Activated CD4-positive, alpha-beta T cell treated with anti-CD3 and anti-CD28 coated beads, Interleukin-2, amount 50 U/mL, for 24 hours (primary cell): ENCODE measurements at places on chromosomes 2 and 18.

DNA sequence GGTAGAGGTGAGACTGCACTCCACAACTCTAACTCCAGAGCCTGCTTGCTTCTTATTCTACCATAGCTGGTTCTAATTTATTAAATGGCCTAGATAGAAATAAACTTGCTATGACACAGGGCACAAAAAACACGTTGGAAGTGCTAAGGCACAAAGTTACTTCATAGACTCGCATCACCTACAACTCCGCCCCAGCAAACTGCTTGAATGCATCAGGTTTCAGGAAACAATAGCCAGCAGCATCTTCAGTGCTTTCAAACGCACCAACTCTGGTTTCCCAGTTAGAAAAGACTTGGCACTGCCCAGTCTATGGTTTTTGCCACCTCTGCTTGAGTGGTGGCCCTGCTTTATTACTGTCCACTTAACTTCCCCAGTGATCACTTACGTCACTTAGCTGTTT, 142.6 kb downstream of the RIF1 start:
- no peak for DNase-seq

DNA sequence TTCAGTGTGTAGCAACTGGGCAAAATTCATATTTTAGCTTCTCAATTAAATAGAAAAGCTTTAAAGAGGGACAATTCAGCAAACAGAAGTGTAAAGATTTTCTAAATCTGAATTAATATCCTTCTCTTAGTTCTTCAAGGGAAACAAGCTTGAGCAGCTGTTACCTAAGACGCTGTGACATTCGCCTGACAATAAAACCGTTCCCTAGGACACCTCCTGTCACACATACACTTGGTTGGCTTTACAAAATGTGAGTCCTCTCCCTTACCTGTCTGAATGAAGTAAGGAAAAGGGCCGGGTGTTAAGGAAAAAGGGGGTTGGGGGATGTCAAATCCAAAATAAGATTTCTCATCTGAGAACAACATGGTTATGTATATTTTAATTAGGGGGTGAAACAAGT, 2.1 kb downstream of the SERTAD2 start:
- no peak for DNase-seq

- DNase-seq, result no peak
Measured at GRCh38 chr2:153145470-153145978, 333.0 kb downstream of the RPRM start.

DNA sequence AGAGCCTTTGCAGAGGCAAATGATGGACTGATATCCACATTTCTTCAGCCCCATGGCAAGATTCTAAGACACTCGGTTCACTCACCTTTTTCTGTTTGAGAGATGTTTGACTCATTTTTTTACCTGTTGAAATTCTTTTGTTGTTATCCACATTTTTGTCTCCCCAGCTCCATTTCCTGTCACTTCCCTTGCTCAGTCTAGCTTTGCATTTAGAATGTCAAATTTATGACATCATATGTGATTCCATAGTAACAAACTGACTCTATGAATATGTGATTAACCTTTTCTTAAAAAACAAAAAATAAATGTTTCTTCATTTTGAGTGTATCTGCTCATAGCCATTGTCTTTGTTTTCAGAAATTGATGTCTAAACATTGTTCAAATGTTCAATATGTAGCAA, at the start of gene NT5C1B:
TSS of gene NT5C1B (minus strand) at position 216 of the 400 bp plus-strand sequence. CDS start at position 115, 101 bp downstream.
- DNase-seq, result no peak

DNA sequence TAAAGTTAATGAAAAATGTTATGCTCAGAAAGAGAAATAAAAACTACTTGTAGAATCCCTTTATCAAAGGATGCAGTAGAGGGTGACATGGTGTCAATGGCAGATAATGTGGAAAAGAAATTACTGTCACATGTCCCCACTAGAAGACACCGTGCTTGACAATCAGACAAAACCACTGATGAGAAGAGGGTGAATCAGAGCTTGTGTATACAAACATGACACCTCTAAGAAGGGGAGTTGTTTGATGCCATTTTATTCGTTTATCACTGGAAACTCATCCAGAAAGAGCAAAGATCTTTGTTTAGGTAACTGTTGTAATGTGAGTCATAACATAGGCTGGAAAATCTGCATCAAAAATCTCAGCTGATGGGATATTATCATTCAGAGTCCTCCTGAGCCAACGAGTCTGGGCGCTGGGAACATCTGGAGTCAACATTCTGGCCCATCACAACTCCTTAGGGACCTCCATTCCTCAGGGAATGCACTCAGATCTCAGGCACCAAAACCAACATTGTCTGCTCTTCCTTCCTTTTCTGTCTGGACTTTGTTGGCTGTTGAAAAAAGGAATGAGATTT, 49.5 kb upstream of the RAB12 start:
- no peak for DNase-seq

- DNase-seq, result no peak
Measured at GRCh38 chr2:128108166-128108565, 17.2 kb downstream of the UGGT1 start.

DNA sequence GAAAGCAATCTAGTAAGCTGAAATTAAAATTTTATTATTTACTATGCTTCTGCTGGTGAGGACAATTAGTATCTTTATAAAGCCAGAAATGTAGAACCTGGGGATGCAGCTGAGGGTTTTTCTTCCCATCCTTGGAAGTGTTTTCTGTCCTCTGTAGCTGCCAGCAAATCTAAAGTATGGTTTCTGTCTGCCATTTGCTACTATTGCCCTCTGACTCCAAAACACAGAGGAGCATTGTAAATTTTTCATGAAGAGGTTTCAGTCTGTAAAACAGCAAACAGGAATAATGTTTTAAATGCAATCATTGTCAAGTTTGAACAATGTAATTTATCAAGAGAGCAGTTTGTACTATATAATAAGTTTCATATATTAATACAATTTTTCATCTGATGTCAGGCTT, 258.8 kb downstream of the ZNF407 start:
- DNase-seq, result no peak

DNA sequence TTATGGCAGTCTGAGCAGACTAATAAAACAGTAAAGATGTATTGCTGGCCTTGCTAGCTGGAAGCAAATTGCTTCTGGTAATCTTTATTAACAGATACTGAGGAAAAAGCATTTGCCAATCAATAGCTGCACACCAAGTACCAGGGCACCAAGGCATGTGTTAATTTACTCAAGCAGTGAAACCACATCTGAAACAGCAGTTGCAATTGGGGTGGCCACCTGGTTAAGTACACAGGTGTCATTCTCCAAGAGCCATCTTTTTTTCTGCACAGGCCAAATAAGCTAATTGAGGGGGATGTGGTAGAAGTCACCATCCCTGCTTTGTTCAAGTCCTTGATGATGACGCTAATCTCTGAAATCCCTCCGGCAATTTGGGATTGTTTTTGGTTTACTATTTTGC, 8.6 kb upstream of the SEH1L start:
- DNase-seq, result no peak

DNA sequence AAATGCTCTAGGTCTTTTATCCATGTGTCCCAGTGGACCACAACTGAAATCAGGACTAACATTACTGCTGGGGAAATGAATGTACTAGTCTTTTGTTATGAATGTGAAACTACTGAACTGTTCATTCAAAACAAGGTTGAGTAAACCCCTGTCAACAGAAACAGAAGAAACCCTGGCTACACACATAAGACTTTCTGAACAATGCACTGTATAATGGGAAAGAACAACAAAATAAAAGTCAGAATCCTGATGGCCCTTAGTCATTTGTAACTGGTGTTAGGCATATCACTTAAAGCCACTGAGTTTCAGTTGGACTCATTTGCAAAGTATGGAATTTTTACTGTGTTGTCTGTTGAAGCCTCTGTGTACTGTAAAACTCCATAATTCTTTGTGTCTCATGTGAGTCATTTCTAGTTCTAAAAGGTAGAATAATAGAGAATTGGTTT, 77.0 kb upstream of the UBXN4 start:
- DNase-seq, result no peak

DNA sequence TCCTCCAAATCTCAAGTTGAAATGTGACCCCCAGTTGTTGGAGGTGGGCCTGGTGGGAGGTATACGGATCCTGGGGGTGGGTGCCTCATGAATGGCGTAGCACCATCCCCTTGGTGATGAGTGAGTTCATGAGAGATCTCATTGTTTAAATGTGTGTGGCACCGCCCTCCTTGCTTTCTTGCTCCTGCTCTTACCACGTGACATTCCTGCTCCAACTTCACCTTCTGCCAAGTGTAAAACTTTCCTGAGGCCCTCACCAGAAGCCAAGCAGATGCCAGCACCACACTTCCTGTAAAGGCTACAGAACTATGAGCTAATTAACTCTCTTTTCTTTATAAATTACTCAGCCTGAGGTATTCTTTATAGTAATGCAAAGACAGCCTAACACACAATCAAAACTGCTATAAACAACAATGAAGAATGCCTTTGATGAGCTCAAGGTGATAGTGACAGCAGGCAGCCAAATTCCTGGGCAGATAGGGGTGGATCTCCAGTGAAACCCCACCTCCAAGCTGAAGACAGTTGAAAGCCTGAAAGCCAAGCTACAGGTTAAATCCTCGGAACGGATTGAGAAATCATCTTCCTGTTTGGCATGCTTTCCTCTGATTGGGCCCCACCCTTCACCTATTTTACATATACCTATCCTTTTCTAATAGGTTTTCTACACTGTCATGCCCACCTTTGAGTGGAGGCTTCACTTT, 26.9 kb downstream of the MCEE start:
- DNase-seq, result no peak

DNA sequence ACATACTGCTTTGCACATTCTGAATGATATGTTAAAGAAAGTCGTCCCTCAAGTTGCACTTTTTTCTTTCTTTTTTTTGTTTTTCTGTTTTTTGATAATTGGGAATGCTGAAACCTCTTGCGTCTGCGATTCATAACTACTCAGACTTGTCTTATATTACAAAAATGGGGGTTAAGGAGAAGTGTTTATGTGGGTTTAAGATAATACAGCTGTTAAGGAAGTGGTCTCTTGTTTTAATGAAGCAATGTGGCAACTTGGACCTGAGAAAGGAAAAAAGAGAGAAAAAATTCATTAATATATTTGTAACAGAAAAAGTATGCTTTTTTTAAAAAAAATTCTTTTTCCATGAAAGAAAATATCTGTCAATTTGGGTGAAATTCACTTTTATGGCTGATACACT, 268.5 kb upstream of the CCDC68 start:
- DNase-seq, result no peak

DNA sequence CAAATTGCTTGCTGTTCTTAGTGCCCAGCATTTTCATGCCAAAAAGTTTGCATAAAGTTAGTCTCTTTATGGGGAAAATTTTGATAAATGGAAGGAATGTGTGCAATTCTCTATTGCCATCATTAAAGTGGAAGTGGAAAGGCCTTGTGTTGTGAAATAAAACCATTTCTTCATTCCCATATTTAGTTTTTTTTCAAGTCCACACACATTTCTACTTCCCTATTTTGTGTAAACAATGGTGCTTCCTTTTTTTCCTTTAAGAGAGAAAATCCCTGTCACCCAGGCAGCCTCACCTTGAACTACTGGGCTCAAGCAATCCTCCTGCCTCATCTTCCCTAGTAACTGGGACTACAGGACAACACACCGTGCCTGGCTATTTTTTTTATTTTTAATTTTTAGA, 42.3 kb upstream of the NCOA1 start:
- no peak for DNase-seq

- no peak for DNase-seq
Measured at GRCh38 chr2:134232868-134233727, 20.8 kb upstream of the MGAT5 start.

- DNase-seq, result no peak
Measured at GRCh38 chr2:233953087-233953801, 36.1 kb downstream of the TRPM8 start.

DNA sequence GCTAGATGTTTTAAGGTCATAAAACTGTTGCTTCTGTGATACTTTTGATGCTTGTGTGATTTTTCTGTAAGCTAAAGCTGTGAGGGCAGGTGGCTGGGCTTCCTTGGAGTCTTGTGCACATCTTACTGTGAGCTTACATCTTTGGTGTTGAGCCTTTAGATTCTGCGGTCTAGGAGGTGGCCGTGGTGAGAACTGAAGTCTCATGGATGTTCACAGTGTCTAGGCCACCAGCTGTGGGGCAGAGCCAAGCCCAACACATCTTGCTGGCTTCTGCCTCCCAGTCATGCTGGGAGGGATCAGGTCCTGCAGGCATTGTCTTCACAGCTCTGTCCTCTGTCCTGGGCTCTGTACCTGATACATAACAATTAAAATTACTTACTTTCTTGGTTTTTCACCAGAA, 219.7 kb upstream of the HS6ST1 start:
- DNase-seq, result no peak

DNA sequence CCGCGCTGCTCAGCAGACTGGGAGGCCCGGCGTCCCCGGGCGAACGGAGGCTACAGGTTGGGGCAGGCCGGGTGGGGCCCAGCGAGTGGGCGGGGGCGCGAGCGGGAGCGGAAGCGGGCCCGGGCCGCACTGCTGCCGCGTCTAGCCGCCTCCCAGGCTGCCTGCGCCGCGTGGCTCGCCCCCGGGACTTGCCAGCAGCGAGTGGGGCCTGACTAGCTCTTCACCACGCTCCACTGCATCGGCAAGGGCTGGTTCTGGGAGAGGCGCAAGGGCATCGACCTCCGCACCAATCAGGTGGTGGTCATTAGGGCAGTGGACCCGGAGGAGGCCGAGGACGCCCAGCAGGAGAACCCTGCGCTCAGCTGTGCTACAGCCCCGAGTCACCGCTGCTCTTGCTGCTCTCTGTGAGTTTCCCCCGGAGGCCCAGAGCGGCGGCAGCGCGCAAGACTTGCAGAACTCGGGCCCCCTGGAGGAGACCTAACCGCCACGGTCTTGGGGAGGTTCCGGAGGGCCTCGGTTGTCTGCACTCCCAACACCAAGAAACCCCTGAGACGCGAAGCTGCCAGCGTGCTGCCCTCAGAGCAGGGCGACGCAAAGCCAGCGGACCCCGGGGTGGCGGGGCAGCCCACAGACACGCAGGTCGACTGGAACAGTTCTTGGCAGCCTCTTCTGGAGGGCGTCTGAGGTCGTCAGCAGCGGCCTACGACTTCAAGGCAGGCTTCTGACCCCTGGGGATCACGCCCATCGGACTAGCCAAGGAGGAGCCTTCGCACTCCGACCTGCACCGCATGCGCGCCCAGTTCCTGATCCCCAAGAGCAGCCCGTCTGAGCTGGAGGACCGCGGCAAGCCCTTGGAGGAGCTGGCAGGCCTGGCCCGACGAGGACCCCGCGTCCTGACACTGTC, 27.2 kb upstream of the PTPN2 start:
- DNase-seq, result no peak

DNA sequence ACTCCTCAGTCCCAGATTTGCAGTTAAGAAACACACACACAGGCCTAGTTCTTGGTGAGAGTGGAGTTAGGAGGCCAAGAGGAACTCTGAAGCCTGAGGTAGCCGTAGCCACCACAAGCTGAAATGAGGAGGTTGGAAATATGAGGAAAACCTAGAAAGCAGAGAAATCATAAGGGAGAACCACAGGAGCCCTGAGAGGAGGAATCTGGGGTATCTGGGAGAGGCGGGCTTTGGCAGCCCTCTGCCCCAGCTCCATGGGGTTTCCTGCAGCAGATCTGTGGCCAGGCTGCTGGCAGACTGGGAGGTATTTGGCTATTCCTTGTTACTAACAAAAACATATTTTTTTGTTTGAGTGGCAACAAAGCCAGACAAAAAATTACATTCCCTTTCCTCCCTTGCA, 11.0 kb downstream of the SOX11 start:
- no peak for DNase-seq

GRCh38 chr18:23433360-23433759, 19.7 kb upstream of the RIOK3 start:
- DNase-seq, result no peak
